ENCODE measurements at places on chromosomes 7 and 10.

- DNase-seq = peak; percentile 13
Measured at GRCh38 chr7:29806208-29806994, at the start of gene WIPF3. Gene WIPF3 (plus strand): TSS chr7:29806508. CDS start chr7:29834725, 28,217 bp downstream.

DNA sequence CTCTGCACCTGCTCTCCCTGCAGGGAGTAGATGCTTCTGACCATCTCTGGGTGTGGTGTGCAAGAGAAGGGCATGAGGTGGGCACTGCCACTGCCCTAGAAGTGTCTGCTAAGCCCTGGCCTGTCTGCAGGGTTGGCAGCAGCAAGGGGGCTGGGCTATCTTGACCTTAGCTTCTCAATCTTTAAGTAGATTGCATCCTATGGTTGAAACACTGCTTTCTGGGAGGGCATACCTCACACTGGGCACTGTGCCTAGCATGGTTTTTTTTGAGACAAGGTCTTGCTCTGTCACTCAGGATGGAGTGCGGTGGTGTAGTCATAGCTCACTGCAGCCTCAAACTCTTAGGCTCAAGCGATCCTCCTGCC is 54.9 kb downstream of the CLIP2 start:
- DNase-seq = no peak

- DNase-seq = no peak
Measured at GRCh38 chr10:1509011-1509530, 228.3 kb downstream of the ADARB2 start.

DNA sequence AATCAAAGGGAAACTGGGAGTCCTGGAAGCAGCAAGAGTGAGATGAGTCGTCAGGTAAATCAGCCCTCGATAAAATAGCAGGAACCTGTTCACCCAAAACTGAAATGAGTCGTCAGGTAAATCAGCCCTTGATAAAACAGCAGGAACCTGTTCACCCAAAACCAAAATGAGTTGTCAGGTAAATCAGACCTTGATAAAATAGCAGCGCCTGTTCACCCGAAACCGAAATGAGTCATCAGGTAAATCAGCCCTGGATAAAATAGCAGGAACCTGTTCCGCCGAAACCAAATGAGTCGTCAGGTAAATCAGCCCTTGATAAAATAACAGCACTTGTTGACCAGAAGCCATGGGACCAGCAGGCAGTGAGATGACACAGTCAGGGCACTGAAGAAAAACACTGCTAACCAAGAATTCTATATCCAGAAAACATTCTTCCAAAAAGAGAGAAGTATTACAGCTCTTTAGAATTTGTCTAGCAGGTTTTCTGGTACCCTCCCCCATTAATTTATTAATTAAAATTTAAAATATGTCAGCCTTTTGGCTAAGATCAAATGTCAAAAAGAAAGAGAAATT is 3.4 kb upstream of the CYP2E1 start:
- DNase-seq = no peak

DNA sequence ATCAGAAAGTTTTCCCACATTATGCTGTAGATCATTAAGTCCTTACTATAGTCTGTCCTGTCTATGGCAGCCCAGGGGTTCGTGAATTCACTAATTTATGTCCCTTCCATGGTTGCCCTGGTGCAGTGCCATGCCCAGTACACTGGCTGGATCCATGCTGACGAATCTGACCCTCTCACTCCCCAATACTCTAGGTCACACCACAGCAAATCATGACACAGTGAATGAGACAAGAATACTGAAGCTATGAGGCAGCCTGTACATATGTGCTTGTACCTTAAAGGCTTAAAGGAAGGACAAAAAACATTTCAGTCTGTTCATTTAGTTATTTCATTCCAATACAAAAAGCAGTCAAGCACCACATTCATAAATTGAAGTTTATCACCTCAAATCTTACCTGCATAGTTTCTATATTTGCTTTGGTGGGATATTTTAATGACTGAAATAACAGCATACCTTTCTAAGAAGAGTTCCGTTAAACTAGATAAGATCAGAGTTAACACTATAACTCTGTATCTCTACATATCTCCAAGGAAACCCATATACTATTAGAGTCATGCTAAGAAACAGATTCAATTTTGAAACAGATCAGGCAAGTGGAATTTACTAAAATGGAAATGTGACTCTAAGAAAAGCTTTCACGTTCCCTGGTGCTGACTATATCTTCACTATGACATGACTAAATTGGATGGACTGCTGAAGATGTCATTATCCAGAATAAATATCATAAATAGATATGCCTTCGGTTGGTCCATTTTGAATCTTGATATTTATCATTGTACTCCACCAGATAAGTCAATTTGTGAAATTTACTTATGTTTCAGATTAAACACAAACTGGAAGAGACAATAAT is 36.7 kb downstream of the OSBPL3 start:
- no peak for DNase-seq

GRCh38 chr7:80095545-80095944 is 39.1 kb upstream of the GNAI1 start:
- peak; percentile 44 for DNase-seq

GRCh38 chr7:101813402-101814019 is 3.9 kb upstream of the CUX1 start:
- DNase-seq = no peak

DNA sequence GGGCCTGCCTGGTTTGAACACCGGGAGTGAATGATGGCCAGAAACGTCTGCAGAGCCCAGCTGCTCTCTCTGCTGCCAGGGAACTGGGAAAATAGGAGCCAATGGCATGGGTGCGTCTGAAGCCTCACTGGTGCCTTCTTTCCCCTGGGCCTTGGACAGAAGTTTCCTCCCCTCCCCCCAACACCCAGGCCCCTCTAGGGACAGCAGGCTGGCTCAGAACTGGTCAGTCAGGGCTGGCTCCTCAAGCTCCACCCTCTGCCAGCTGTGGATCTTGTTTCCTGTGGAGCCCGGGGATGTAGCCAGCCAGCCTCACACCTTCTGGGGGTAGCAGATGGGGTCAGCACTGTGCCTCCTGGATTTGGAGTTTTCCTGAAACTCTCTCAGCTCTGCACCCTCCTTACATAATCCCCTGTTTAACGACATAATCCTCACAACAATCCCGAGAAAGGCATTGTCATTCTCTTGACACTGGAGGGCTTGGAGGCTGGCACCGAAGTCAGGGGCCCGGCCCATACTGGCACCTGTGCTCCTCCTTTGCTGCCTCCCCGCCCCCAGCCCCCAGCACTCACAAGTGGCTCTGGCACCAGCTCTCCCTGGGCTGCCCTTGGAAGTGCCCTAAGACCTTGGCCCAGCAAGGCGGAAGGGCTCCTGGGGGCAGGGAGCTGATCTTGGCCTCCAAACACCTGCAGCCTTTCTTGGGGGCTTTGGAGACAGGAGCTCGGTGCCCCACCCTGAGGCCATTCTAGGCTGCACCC is 5.7 kb downstream of the LDB3 start:
- DNase-seq = no peak

DNA sequence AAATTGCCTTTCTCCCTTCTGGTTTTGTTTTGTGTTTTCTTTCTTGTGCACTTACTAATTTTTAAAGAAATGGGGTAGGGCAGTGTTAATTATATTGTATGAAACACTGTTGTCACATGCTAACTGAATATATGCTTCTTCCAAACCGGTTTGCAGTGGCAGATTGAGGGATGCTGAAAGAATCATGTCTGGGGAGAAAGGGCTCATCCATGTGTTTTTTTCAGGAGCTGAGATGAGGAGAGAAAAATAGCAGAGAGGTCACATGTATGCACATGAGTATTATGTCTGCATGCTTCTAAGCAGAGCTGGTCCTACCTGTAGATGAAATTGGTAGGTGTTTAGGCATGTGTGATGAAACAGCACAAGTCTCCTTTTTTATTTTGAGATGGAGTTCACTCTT is 17.0 kb downstream of the SORCS3 start:
- DNase-seq = no peak

GRCh38 chr7:29619848-29620555 is 56.4 kb downstream of the PRR15 start:
- DNase-seq = no peak

DNA sequence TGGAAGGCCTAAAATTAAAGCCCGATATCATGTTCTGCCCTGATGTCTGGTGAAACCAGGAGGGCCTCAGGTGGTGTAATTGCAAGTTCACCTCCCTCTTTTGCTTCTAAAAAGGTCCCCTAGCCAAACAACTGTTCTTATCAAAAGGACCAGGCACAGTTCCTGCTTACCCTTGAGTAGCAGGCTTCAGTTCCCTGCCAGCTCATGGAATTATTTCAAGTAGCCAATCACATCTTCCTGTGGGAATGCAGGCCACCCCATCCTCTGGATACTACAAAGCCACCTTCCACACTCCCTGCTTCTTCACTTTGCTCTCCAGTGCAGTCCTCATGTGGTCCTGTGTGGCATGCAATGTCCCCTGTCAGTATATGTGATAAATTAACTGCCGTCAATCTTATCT is 97.7 kb upstream of the GALNT17 start:
- no peak for DNase-seq

- DNase-seq = no peak
Measured at GRCh38 chr10:16652154-16652553, 130.5 kb upstream of the C1QL3 start.

DNA sequence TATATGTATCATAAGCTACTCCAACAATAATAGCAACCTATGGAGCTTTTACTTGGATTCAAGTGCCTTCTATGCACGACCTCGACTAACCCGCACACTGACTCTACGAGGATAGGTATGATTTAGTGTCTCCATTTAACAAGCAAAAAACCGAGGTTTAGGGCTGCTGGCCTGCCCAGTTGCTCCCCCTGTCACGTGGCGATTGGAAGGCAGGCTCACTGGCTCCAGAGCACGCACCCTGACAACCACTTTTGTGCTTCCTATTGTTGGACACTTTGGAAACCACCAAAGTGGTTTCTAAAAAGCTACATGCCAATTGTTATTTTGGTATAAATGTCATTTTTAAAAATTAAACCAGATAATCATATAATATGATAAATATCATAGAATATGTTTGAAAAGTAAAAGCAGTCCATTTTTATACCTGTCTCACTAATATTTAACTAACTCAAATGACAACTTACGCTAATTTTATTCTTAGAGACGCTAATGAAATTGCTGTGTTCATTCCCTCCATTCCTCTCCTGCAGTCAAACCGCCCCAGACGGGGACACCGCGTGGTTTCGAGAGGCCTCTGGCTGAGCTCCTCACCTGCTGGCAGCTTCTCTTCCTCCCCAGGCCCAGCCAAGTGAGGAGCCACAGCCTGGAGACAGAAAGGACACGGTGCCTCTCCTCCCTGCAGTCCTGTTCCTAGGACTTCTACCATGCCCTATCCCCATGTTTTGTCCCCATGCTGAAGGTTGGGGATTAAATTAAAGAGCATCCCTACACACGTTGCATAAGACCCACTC is 22.2 kb upstream of the RHEB start:
- DNase-seq = peak; percentile 70

- DNase-seq = no peak
Measured at GRCh38 chr7:20783700-20784387, 2.8 kb downstream of the SP8 start.

GRCh38 chr10:108454793-108455192 is 1290.3 kb upstream of the SORCS1 start:
- DNase-seq = no peak

- no peak for DNase-seq
Measured at GRCh38 chr7:3092468-3092867, 48.8 kb upstream of the CARD11 start.

- peak; percentile 79 for DNase-seq
Measured at GRCh38 chr7:35185908-35186731, 67.8 kb downstream of the TBX20 start.

- DNase-seq = no peak
Measured at GRCh38 chr10:13352519-13352918, 4.4 kb upstream of the SEPHS1 start.

- DNase-seq = no peak
Measured at GRCh38 chr7:98097042-98097645, 9.5 kb upstream of the LMTK2 start.

GRCh38 chr7:81583882-81584533 is 185.8 kb downstream of the HGF start:
- no peak for DNase-seq

GRCh38 chr7:155237730-155238129 is 59.9 kb upstream of the INSIG1 start:
- DNase-seq = no peak

DNA sequence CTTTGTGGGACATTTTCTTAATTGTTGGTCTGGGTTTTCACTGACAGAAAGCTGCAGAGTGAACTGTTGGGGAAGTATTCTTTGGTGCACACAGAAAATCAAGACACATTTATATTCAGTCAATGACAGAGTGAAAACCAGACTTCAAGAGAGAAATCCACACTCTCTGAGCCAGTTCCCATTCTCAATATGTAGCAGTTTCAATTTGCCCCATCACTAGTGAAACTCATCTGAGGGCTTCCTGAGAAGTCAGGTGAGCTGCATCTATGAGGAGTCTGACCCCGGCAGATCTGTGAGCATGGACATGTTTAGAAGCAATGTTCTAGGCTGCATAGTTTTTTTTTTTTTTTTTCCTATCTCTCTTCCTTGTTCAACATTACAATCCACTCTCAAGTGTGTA is 163.7 kb upstream of the AHR start:
- no peak for DNase-seq

DNA sequence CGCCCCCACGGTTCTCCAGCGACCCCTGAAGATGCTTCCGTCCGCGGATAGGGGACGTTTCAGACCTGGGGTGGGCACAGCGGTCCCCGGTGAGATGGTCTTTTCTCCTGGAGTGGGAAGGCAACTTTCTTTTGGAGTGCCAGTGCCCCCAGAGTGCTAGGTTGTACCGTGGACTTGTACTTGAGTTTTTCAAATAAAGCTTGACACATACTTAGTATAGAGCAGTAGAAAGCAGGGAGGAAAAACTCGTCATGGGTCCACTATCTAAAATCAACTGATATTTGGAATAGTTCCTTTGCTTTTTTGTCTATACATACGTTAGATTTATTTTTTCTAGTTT is 28.4 kb downstream of the RBM20 start:
- no peak for DNase-seq

- peak; percentile 22 for DNase-seq
Measured at GRCh38 chr7:127250312-127251035, 2.3 kb downstream of the GRM8 start.

- no peak for DNase-seq
Measured at GRCh38 chr7:42219447-42219846, 17.6 kb downstream of the GLI3 start.

- DNase-seq = no peak
Measured at GRCh38 chr7:94616855-94617254, 39.1 kb downstream of the SGCE start.

DNA sequence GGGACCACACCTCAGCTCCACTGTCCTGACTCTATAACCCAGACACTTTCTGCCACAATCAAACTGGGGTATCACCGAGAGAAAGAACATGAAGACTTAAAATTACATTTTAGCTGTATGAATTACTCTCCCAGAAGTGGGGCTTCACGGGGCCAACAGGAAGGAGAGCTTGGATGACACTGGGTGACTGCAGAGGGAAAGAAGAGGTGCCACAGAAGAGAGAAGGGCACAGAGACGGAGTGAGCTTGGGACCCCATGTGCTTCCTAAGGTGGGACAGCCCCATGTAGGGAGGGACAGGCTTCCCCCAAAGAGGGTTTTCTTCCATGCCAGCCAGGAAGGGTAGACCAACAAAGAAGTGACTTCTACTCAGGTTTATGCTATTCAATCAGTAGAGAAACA is 162.0 kb upstream of the RHEB start:
- no peak for DNase-seq

All from cerebellar cortex (tissue), 1 donor.